Activated CD4-positive, alpha-beta T cell treated with anti-CD3 and anti-CD28 coated beads for 4 hours (primary cell): ENCODE measurements at places on chromosomes 4 and X.

DNA sequence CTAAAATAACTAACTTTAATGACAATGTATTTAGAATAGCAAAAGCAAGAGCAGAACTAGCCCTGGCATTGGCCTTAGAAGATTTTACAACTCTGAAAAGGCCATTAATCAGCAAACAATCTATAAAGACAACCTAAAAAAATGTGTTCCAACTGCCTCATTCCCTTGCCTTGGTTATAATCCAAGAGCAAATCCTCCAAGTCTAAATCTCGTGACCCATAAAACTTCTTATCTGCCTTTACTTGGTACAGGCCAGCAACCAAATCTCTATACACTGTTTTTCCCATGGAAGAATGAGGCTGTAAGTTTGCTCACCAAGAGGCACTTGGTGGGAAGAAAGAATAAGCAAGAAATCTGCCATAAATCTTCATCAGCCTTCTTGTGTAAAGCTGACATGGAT, 175.3 kb upstream of the MID1 start:
- no peak for DNase-seq

- no peak for DNase-seq
These were observed 182.5 kb upstream of the GALNT7 start for GRCh38 chr4:172986114-172986513.

- no peak for DNase-seq
These were observed 744.6 kb upstream of the IGFBP7 start for GRCh38 chr4:57854748-57855147.

- no peak for DNase-seq
These were observed 117.3 kb downstream of the FAM133A start for GRCh38 chrX:93791304-93791703.

GRCh38 chr4:5845035-5845905, 47.6 kb downstream of the CRMP1 start:
- DNase-seq = no peak

GRCh38 chr4:118390121-118390520, 37.3 kb upstream of the PRSS12 start:
- DNase-seq = no peak

DNA sequence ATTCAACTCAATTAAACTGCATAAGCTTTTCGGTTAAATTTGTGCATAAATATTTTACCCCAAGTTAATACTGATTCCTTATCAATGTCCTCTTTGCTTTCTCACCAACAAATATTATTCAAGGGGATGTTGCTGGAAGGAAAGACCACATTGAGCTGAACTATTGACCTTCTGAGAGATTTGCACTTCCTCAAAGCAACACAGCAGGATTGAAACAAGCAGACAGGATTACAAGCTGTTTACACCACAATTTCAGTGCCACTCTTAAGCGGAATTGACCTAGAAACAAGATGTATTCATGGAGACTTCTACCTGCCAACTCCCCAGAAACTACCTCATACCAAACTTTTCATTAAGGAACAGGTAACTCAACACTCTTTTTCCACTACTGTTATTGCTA, 96.5 kb upstream of the DUSP21 start:
- no peak for DNase-seq

- DNase-seq = no peak
These were observed 79.2 kb downstream of the F11 start for GRCh38 chr4:186345184-186345583.
